Prostate gland (tissue), 2 donors: ENCODE measurements at places on chromosomes 6 and 20.

DNA sequence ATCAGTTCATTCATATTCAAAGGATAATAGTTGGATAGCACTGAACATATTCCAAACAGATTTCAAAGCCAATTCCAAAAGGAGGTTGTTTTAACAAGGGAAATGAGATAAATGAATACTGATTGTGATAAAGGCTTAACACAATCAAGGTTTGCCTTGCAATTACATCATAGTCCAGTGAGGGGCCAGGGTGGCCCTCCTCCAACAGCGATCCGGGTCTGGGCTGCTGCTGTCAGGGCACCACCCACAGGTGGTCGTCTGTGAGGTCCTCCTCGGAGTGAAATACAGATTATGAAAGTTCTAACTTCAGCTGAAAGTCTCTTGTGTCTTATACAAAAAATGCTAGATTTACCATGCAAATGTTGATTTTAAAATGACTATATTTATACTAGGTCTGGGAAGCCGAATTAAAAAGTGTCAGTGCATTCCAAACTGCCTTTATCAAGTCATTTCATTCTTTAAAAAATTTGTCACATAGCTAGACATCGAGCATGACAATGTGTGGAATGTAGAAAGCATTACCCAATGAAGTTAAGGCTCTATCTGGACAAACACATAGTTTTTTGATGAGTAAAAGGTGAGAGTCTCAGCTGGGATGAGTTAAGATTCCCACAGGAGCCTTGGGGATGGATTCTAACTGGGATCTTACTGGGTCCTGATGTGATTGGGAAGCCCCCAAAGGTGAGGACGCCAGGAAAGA, 65.9 kb upstream of the SLC22A23 start:
- DNase-seq = no peak

DNA sequence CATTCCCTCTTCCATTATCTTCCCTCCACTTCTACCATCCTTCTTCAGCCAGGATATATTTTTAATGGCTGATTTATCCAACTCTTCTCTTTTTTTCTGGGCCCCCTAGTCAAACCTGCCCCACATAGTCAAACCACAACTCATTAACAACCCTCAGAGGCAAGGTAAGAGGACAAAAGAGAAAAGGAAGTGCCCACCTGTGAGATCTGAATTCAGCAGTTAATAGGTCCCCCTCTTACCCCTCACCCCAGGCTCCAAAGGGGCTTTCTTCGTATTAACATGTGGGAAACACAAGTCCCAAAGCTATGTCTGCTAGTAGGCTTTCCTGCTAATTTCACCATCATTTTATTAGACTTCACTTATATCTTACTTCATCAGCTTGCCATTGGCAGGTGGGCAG, 44.1 kb upstream of the TSPYL1 start:
- DNase-seq = no peak

DNA sequence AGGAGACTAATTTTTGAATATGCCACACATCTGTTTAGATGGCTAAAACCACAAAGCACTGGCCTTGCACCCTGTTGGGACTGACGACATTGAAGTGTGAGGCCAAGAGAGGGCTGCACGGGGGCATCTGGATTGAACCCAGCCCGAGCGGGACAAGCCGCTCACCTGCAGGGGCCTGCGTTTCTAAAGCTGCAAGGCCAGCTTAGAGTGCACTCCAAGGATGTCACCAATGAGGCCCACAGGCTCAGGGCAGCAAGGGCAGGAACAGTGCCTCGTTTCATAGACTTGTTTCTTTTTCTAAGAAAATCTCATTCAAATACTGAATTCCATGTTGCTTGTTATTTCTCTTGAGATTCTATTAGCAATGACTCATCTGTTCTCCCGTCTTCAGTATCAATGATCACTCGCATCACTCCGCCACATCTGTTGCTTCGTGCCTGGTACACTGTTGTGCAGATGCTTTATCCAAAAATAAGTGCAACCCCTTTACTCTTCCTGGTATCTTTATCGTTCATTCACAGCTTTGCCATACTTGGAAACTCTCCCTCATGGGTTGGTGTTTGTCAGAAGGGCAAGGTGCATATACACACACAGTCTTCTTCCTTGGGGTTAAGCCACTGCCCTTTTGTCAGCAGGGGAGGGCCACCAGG, 120.1 kb downstream of the IRF4 start:
- no peak for DNase-seq

DNA sequence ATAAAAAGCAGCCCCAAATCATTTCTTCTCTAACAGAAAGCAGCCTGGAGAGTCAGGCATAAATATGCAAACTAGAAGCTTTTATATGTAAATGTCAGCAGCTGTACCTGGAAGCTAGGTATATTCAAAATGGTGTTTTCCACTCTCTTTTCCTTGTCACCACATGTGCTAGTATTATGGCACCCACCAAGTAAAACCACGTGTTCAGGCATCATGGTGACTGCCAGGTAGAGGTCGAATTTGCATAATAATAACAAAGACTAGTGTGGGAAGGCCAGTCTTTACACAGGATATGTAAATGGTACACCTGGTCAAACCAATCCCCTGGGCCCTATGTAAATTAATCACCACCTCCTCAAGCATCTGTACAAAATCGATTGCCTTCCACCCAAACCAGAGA, 124.0 kb downstream of the MMUT start:
- DNase-seq = no peak

DNA sequence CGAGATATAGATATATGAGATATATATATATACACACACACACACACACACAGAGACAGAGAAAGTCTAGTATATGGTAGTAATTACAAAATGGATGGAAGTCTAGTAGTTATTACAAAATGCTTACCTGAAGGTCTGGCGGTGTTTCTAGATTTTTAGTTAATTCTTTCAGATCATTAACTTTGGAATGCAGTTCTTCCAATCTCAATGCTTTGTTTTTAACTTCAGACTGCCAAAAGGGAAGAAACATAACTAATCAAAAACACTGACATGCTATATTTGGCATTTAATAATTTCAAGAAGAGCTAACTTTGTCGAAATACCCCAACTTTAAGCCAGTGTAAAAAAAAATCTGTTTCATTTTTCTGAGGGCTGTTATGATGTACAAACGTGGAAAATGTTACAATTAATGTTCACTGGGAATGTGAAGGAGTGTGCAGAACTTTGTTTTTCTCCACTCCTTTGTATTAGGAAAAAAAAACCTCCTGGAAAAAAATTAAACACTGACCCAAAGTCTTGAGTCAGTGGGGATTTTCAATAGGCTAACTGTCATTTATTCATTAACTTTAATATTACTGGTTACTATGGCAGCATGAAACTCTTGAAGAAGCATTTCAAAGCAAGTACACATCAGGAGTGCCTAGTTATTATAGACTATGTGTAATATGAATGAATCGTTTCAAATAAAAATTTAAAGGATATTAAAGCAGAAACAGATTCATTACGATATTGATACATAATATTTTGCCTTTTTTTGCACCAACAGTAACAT, 232.9 kb downstream of the SYNE1 start:
- DNase-seq = no peak

- no peak for DNase-seq
These were observed 155.2 kb downstream of the TTLL2 start for GRCh38 chr6:167479901-167480648.

- DNase-seq = no peak
These were observed 8.0 kb upstream of the FAM83D start for GRCh38 chr20:38918172-38918571.

DNA sequence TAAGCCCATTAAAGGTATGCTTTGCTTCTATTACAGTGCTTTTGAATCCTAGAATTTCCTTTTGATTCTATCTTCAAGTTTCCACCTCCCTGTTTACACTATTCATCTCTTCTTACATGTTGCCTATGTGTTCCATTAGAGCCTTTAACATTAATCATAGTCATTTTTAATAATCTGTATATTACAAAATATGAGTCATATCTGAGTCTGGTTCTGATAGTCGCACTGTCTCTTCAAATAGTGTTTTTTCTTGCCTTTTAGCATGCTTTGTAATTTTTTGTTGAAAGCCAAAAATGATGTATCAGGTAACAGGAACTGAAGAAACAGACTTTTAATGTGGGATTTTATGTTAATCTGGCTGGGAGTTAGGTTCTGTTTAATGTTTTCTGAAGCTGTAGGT, 68.4 kb downstream of the DNAAF9 start:
- no peak for DNase-seq

DNA sequence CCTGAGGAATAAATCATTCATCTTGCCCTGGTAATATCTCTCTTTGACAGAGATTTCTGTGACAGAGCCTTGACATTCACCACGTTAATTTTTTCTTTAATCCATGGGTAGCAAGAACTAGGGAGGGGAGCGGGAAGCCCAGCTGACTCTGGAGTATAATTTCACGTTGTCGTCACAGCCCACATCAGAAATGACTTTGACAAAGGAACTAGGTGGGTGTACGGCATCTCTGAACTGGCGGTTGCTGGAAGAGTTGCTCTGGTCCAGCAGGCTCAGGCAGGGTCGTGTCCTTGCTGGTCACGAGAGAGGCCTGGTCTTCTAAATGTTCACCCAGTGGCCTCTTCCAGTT, 397.1 kb upstream of the CNR1 start:
- no peak for DNase-seq
